Stimulated activated CD4-positive, alpha-beta T cell treated with anti-CD3 and anti-CD28 coated beads, Interleukin-15, amount 100 ng/mL, for 1 hour (primary cell): ENCODE measurements at places on chromosomes 1 and 21.

GRCh38 chr1:44086692-44087474 is 31.7 kb upstream of the KLF17 start:
- no peak for DNase-seq

DNA sequence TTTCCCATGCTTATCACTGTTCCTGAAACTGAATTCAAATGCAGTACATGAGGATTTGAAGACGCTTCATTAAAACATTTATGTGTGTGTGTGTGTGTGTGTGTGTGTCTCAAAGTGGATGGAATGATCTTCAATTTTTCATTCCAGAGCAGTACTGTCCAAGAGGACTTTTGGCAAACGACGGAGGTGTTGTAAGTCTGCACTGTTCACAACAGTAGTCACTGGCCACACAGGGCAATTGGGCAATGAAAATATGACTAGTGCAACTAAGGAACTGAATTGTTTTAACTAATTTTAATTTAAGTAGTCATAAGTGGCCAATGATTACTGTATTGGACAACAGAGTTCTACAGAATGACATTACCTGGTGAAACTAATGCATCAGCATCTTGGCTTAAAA is 5.0 kb downstream of the TAF5L start:
- no peak for DNase-seq

- DNase-seq: no peak
Observed at GRCh38 chr1:226098870-226099835, 36.6 kb downstream of the H3-3A start.

GRCh38 chr1:45359882-45360513 is 19.8 kb upstream of the MUTYH start:
- DNase-seq: no peak

DNA sequence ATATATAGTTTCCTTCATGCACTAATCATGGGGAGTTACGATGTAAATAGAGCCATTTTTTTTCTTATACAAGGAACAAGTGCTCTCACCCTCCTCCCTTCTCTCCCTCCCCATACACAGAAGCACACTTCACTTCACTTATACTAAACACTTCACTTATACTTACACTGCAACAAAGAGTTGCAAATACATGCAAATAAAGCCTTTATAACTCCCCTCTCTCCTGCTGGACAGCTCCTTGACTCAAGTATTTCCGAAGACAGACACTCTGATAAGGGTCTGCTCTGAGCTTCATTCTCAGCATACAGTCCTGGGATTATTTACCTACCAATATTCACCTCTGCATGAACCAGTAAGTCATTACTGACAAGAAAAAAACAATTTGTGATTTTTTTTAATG is 35.6 kb upstream of the ERG start:
- no peak for DNase-seq

GRCh38 chr1:113244112-113244820 is 146.0 kb upstream of the MAGI3 start:
- no peak for DNase-seq

- peak; percentile 7 for DNase-seq
Observed at GRCh38 chr1:59146651-59147358, 150.1 kb upstream of the FGGY start.

DNA sequence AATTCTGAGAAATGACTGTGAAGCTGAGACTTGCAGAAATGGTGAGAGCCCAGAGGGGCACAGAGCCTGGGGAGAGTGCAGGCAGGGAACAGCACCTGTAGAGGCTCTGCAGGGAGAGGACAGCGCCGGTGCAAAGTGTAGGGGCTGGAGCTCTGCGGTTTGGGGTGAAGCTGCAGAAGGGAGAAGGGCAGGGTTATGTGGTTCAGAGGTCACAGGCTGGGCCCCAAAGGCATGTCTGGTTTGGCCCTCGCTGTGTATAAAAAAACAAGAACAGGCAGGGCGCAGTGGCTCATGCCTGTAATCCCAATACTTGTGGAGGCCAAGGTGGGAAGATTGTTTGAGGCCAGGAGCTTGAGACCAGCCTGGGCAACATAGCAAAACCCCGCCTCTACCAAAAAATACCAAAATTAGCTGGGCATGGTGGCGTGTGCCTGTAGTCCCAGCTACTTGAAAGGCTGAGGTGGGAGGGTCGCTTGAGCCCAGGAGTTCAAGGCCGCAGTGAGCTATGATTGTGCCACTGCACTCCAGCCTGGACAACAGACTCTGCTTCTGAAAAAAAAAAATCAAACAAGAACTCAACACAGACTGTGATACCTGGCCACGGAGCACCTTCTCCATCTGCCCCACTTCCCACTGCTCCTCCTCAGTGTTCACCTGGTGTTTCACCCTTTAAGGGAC is 29.1 kb downstream of the SERINC2 start:
- DNase-seq: no peak

DNA sequence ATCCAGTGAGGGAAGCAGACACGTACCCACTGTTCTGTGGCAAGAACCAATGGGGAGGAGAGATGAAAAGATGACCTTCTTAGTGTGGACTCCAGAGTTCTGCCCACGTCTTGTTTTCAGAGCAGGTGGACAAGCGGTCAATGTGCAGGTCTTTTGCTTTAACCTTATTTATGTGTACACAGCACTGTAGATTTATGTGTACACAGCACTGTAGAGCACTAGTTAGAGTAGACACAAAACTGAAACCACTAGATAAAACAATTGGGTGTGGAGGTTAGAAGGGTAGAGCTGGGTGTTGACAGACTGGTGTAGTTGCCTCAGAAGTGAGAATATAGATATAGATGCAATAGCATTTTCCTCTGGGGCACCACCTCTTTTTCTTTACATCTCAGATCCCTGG is 150.0 kb downstream of the MAGI3 start:
- DNase-seq: no peak

DNA sequence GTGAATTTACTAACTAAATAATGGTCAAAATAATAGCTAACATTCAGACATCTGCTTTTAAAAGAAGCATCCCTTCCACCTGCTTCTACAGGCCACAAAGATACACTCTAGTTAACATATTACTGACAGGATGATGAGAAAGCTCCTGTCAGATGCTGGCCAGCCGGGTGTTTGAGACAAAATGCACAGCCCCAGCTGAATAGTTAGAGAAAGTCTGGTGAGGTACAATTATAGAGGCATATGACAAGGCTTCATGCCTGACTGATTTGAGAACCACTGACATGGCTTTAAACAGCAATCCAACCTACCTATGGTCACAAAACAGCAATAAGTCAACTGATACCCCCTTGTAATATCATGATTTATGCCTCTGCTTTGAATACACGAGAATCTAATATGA is 137.0 kb downstream of the DENND1B start:
- DNase-seq: no peak

- DNase-seq: no peak
Observed at GRCh38 chr1:40379785-40380452, 6.4 kb downstream of the SMAP2 start.

DNA sequence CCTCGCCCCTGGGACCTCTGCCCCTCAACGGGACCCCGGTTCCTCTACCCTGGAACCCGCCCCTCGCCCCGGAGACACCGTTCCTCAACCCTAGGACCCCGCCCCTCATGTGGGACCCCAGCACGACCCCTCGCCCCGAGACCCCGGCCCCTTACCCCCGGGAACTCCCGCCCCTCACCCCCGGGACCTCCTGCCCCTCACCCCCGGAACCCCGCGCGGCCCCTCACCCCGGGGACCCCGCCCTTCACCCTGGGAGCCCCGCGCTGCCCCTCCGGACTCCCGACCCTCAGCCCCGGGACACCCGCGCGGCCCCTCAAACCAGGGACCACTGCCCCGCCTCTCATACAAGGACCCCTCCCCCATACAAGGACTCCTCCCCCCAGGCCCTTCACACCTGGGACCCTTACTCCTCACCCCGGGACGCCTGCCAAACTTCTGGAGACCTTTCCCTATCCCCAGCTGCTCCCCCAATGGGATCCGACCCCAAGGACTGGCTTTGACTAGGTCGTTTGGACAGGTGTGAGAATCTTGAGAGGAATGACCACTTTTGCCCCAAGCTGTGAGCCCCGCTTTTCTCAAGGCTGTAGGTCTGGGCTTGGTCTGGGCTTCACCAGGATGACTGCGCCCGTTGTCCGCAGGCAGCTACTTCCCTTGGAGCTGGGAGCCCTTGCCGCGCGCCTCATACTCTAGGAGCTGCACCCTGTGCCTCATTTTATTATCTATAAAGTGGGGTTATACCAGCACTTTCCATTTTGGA is 843 bp downstream of the DIP2A start:
- DNase-seq: no peak

- no peak for DNase-seq
Observed at GRCh38 chr1:15573477-15573876, 11.4 kb downstream of the AGMAT start.
